Cardiac septum (tissue), 1 donor: ENCODE measurements at places on chromosomes 4 and X. TPM values are rescaled to one million over a fixed set of nuclear protein-coding genes. Genes with fewer than 3 reads are reported as not detected.

DNA sequence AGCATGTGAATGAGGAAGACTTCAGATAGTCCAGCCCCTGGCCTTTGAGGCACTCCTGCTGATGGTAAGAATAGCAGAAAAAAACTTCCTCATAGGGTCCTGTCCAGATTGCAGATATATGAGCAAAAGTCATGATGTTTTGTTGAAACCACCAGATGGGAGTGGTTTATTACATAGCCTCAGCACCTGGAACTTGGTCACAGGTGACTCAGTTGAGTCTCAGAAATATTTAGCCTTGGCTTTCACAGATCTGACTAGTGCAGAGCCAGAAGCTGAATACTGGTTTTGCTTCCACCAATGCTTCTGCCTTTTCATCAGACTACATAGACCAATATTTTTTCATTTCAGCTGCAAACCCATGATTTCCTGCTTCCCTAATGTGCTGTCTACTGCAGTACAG is 994.9 kb upstream of the SLIT2 start:
- DNase-seq: no peak

DNA sequence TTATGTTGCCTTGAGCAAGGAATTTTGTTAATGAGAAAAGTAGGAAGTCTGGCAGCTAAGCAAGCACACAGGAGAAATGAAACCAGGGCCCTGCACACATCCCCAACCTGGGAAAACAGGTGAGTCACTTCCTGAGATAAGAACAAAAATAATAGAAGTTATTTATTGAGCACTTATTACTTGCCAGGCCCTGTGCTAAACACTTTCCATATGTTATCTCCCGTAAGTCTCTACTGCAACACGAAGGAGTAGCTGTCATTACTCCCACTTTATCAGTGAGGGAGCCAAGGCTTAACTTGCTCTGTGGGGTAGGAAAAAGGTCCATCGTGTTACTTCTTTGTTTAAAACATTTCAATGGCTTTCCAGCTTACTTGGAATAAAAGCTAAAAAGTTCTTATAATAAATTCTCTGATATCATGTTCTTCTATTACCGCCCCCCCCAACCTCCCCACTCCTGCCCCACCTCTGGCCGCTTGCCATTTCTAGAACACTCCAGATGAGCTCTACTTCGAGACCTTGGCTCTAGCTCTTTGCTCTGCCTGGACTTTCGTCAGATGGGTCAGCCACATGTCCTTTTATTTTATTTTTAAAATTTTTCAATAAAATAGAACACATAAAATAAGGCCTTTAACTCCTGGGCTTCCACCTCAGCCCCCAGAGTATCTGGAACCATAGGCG is 36.3 kb upstream of the PLAC8 start:
- no peak for DNase-seq

- no peak for DNase-seq
These were observed 19.5 kb upstream of the WDFY3 start for GRCh38 chr4:84985952-84986351.

DNA sequence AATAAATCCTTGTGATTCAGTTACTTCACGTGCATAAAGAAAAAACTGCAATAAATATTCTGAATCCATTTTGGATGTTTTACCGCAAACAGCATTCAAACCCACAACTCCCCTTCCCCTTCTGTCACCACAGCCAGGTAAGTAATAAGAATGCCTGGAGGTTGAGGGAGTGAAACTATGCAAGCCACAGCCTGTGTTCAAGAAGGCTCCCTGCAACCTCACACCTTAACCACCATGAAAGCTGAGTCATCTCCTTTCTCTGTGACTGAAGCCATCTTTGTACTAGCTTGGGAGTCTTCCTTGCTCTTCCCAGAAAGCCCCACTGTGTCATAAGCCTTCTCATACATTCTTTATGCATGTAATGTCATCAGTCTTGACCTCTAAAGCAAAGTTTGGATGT is 297.0 kb upstream of the PUDP start:
- DNase-seq: no peak

DNA sequence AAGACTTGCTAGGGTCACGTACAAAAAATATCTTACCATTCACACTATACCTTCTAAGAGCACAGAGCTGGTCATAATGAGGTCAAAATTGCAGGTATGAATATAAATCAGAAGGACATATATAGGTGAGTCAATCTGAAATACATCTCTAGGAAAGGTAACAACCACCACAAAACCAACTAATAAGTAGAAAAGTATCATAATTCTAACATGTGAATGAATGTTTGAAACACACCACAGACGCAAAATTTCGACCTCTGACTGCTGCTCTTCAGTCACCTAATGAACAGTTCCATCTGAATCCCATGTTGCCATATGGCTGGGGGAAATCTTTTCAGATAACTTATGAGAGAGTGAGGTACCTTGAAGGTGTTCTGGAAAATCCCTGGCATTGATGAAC is 22.1 kb downstream of the STAP1 start:
- DNase-seq: no peak

GRCh38 chr4:145937971-145938611 is 532 bp downstream of the ZNF827 start:
- no peak for DNase-seq

GRCh38 chr4:189049682-189050081 is 891.0 kb upstream of the FRG1 start:
- no peak for DNase-seq

The ZAR1 gene
- not detected for total RNA-seq

The ANAPC4 gene
- 14.2 TPM for total RNA-seq

The PHKA1 gene
- 5.8 TPM for total RNA-seq
